ENCODE measurements at places on chromosomes 2 and 18.

- DNase-seq: peak; percentile 31
Measured at GRCh38 chr18:3012136-3013023, 564 bp downstream of the LPIN2 start.

DNA sequence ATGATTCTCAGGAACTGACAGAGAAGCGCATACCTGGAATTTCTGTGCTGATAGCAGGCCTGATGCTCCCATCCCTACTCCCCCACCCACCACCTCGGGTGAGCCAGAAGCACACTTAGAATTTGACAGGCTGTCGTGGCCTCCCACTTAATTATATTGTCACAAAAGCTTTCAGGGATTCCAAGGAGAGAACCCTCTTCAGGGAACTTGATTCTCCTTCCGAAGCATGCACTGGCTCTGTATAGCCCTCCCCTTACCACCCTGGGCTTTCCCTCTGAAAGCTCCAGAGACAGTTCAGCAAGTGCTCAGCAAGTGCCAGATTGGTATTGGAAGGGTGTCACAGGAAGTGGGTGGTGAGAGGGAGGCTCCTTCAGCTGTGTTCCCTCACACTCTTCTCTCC lies 252.5 kb upstream of the SIX2 start:
- no peak for DNase-seq

DNA sequence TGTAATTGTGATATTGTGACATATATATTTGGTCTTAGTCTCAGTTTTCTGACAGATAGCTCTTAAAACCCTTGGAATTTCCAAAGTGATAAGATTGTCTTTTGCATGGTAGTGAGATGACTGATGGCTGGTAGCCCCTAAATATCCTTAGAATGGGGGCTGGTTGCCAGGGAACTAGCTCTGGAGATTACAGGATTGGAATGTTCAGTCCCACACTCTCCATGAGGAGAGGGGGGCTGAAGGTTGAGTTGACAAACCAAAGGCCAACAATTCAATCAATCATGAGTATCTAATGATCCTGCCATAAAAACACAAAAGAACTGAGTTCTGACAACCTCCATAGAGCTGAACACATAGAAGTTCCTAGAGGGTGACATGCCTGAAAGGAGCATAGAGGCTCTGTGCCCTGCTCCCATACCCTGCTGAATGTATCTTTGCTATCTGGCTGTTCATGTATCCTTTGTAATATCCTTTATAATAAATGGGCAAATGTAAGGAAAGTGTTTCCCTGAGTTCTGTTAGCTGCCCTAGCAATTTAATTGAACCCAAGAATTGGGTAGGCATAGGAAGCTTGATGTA lies 1680.3 kb upstream of the PIK3C3 start:
- DNase-seq: no peak

- no peak for DNase-seq
Measured at GRCh38 chr2:110173523-110173922, 31.3 kb downstream of the NPHP1 start.

GRCh38 chr2:7203056-7203467 lies 285.9 kb downstream of the RNF144A start:
- peak; percentile 19 for DNase-seq

DNA sequence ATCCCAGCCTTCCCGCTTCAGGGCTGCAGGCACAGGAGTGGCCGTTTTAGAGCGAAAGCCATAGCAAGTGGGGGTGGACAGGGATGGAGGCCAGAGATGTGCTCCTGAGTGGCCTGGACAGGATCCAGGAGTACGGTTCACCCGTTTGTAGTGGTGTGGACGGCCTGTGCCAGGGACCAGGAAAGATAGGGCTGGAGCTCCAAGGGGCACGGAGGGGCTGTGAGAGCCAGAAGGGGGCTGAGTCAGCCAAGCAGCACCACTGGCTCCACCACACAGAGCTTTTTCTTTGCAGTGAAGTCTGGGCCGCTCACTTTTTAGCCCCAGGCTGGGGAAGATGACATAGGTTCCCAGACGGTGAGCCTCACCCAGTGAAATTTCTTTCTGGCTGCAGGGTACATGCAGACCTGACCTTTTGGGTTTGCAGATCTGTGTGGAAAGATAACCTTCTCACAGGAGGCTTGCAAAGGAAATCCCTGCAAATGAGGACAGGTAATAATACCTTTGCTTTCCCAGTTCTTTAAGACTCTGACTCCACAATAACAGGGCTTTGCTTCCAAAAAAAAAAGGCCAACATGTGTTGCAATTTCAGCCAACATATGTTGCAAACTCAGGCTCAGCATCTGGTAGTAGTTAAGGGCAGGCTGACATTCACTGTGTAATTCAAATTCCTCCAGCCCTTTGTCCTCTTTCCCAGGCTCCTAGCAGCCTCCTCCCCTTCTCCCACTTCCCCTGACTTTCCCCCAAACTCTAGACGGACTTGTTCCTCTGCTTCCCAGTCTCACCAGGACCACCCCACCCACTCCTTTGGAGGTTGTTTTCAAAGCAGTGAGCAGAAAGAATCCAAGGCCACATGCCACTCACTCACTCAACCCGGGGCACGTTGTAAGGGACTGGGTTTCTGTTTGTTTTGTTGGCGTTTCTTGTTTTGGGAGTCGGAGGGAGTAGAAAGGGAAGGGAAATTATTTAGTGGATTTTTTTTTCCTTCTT lies 20.3 kb upstream of the LAPTM4A start:
- DNase-seq: no peak

- no peak for DNase-seq
Measured at GRCh38 chr2:9532421-9532820, 23.2 kb downstream of the ADAM17 start.

DNA sequence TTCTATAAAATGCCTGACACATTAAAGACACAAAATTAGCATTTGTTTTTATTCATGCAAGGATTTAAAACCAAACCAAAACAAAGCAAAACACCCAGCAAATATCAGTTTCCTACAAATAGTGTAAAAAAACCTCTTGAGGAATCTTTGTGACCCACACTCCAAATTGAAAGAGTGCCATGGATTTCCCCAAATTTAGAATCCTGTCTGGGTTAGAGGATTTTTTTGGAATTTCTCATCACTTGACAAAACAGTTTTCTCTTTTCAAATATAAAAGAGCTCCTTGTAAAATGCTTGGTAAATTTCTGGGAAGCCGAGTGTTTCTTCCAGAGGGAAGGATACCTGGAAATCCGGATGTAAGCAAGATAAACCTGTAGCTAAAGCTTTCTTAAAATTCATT lies 1.7 kb upstream of the FN1 start:
- DNase-seq: no peak

DNA sequence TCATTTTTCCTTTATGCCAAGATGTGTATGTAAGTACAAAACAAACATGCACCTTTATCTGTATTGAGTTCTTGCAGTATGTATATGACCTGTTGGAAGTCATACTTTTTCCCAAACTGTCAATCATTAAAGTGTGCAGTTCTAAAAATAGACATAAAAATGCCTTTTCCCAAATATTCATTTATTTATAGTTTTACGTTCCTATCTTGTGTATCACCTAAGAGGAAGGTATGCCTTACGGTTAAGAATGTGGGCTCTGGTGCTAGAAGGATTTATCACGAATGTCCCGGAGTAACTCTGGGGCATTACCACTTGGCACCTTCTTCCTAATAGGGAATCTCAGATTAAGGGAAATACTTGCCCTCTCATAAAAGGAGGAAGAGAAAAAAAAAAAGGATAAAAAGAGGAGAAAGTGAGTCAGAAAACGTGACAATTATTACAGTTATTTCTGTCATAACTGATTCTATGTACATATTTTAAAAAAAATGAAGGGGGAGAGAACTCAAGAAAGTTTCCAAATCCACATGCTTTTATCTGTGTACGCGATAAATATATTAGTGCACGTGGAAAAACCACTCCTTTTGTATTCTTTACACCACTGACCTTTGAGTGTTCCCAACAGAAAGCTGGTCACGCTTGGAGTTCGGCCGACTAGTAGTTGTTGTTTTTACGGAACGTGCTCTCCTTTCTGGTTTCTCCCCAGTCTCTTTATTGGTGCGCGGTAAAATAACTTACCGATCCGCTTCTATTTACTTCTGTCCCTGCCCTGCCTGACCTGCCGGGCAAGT lies 721 bp downstream of the MCEE start:
- DNase-seq: no peak

GRCh38 chr18:68083776-68084175 lies 567.3 kb upstream of the DSEL start:
- no peak for DNase-seq

DNA sequence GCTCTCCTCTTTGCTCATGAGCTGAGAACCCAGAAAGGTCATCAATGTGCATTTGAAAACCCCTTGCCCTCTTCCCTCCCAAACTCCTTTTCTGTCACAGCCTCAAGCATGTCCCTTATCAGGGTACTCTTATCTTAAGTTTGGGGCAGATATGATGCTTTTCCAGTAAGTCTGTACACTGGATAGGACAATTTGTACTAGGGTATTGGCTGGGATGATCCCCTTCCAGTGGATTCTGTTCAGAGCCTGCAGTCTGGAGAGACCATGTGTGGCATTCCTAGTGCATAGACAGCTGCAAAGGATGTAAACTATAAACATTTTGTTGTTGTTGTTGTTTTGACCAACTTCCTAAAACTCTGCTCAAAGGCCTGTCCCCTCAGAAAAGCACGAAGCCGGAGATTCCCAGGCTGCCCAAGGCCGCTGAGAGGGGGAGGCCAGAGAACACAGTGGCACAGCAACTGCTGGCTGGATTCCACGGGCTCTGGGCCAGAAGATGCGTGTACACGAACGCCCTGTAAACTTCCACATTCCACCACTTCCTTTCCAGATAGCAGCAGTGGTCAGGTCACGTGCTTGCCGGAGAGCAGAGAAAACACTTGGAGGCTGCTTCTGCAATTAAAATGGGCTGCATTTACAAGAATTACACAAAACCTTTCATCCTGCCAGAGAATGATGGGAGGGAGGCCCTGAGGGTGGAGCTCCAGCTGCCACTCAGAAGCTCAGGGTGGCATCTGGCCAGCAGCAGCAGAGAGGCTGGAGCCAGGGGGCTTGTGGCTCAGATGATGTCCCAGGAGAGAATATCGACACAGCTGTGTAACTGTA lies 42.1 kb downstream of the BMP10 start:
- no peak for DNase-seq

DNA sequence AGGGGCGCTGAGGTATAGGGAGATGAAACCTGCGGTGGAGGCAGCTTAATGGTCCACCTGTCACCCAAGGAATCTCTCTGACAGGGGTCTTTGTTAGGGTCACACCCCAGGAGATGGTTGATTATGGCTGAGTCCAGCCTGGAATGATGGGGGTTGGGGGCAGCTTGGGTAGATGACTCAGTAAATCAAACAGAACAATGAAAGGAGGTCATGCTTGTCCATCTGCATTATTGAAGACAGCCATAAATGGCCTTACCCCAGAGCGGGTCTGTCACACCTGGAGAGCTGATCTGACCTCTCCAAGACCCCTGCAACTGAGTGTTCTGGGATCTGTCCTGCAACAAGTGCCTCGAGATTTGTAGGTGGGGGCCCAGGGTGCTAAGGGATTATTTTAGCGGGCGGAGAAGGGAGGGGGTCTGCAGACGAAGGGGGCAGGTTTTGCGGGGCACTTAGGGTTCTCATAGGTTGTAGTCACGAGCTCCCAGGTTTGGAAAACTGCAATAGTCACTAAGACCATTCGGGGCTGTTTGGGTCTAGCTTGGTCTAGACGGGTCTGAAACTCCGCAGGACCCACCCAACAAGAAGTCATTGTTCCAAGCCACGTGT lies 771 bp upstream of the IGFBP2 start:
- no peak for DNase-seq

DNA sequence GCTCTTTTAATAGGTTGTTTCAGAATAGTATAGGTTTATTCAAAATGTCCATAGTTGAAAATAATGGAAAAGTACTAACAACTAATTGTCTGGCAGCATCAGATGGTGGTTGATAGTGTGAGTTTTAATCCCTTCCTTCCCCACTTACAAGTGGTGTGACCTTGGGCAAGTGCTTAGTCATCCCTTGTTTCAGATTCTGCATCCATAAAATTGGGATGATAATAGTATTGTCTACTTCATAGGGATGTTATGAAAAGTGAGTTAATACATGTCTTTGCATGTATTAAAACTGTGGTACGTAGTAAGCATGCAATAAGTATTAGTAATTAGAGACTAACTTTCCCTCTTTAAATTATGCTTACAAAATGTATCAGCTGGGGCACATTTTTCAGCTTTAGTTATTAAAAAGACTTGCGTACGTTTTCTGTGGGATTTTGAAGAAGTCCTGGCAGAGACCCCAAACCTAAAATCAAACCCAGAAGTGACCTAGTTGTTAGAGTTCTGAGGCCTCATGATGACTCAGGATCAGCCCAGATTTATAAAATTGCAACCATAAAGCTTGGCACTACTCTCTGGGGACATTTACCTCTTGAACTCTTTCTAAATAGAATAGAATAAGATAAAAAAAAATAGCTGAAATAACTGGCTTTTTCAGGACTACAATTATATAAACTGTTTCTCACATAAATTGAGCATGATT lies 8.6 kb downstream of the ITGA4 start:
- DNase-seq: no peak

DNA sequence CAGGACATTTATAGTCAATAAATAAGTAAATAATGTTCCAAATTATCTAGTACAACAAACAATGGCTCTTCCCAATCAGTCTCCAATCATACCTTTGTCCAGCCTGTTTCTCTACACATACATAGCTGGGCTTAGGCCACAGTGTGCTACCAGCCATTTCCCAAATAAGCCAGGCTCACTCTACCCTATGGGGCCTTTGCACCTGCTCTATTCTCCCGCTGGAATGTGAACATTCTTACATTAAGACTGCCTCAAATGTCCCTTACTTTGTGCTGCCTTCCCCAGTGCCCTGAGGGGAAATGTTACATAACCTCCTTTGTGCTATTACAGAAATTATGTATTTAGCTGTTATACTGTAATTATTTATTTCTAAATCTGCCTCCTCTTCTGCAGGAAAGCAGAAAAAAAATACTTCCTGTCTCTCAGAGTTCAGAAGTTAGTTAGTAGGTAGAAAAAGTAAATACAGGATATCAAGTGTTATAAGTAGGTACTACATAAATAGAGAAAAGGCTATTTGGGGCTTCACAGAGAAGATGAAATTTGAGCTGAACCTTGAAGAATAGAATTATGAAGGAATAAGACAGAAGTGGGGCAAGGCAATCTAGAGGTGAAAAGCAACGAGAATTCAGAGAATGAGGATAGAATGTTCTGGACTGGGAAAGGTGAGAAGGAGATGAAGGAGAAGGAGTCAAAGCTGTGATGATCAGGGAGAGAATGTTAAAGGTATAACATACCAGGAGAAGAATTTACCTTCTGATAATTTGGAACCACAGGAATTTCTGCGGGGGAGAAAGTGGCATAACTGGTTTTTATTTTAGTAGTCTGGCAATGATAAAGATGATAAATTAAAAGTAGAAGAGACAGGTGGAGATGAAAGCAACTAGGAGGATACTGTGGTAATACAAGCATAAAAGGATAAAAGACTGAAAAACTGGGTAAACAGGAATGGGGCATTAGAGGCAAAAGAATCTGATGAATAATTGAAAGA lies 37.0 kb downstream of the ROCK1 start:
- DNase-seq: no peak

DNA sequence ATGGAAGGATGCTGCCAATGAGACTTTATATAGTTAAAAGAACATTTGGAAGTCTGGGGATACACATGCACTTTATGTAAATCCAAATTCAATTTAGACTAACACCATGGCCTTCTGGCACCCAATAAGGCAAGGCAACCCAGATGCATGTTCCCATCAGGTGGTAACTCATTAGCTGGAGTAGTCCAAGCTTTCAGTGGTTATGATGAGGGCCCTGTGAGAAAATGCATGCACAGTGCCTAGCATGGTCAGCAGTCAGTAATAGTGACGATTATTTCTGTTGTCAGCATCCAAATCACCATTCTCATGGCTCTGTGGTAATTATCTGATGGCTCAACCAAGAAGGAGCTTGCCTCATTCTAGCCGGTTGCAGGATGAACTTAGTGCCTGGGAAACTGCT lies 70.3 kb upstream of the CTLA4 start:
- DNase-seq: no peak
